Stimulated activated CD8-positive, alpha-beta memory T cell treated with anti-CD3 and anti-CD28 coated beads, Interleukin-15, amount 100 ng/mL, for 24 hours (primary cell): ENCODE measurements at places on chromosomes 1 and 21.

- DNase-seq = no peak
These were observed 8.8 kb upstream of the WDTC1 start for GRCh38 chr1:27225621-27226020.

DNA sequence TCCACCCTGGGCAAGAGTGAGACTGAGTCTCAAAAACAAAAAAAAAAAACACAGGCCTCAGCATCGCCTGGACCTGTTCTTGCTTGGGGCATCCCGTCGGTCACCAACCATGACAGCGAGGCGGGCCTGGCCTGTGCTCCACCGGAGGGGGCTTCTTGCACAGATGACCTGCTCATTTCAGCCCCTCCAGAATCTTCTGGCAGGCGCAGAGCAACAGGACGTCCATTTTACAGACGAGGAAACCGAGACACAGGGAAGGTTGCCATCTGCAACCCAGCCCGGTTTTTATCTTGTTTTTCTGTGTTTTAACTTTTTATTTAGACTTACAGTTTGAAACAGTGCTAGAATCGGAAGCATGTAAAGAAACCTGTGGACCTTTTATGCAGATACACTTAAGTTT lies 918 bp downstream of the CSTB start:
- DNase-seq = no peak

DNA sequence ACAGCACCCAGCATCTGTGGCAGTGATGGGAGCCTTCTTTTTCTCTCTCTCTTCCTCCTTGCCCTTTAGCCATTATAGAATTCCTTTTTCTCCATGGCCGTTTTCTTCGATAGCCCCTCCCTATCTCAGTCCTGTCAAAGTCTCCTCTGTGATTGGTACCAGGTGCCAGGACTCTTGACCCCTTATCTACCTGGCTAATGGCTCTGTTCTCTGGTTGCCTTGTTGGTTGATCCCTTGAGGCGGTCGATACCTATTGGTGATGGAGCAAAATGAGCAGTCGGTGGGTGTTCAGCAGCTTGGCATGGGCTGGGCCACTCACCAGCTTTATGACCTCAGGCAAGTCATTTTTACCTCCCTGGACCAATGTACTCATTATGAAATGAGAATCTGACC lies 2.0 kb downstream of the ATF3 start:
- DNase-seq = no peak

DNA sequence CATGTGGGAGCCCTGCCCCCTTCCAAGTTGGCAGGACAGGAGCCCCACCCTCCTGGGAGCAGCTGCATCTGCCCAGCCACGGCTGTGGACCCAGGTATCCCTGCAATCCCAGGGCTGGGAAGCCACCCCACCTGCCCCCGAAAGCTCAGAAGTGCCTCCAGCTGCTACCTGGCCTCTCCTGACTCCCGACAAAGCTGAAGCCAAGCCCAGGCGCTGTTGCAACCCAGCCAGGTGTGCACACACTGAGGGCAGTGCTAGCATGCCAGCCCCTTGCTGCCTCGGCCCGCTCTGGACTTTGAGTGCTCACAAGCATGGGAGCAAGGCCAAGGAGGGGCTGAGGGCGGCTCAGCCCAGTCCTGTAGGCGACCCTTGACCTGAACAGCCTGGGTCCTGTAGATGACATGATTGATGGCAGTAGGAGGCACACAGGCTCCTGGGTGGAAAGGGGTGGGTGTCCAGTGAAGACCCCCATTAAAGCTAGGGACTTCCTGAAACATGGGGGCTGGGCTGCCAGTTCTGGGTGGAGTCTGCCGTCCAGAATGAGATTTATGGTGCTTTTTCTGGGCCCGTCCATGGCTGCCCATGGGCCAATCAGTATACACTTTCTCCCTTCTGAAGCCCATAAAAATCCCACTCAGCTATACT lies 2.8 kb upstream of the SSU72 start:
- DNase-seq = no peak

DNA sequence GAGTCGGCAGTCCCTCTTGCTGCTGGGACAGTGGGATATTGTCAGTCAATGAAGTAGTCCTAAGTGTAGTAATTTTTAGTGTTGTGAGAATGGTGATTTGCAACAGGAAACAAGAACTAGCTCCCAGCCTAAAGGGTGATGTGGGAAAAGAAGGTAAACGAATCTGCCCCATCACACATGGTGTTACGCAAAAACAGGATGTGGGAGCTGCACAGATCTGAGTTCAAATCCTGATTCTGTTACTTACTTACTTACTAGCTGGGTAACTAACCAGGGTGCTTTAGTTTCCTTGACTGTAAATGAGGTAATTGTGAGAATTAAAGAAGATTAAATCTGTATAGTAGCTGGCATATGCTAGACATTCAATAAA lies 22.3 kb downstream of the NAV1 start:
- no peak for DNase-seq

- DNase-seq = no peak
These were observed 7.4 kb upstream of the B3GALNT2 start for GRCh38 chr1:235511470-235512240.

DNA sequence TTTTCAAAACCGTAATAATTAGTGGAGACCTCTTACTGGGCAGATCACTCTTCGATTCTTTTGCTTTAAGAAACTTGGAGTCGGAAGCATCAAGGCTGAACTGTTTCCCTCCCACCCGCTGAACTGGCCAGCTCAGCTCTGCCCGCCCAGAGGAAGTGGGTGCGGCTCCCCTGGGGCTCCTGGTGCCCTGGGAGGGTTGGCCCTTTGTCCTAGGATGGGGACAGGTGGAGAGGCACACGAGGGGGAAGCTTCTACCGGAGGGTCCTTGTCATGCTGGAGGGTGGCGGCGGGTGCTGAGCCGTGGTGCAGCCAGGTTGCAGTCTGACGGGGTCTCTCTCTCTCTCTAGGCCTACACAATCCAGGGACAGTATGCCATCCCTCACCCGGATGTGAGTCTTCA lies 64.3 kb upstream of the COL6A1 start:
- no peak for DNase-seq

DNA sequence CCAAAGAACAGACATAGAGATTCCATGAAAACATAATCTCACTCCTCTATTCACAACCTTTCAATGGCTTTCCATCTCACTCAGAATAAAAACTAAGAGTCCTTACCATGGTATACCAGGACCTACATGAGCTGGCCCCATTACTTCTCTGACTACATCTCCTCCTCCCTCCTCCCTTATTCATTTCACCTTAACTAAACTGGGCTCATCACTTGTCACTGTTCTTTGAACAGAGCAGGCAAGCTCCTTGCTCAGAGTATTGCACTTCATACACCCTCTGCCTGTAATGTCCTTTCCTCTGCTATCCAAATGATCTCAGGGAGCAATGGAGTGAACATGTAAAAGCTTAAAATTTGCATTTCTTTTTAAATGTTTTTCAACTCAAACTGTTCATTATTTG lies 142.0 kb downstream of the MRPL39 start:
- no peak for DNase-seq

DNA sequence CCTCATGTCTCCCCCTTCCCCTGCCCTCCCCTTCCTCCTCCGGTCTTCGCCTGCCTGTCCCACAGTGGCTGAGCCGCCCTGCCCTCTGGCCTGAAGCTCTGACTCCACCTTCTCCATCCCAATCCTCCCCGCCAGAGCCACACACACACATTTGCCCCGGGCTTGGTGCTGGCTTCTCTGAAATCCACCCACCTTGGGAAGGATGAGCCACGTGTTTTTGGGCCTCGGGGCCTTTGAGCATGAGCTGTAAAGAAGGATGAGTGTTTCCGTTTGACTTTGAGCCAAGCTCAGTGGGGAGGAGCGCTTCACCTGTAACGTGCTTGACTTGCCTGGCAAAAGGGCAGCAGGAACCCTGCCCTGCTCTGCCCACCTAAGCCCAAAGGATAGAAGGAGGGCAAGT lies 295.1 kb downstream of the SIPA1L2 start:
- DNase-seq = no peak

GRCh38 chr1:114352797-114353196 lies 158.2 kb downstream of the TRIM33 start:
- no peak for DNase-seq

GRCh38 chr1:85184245-85184644 lies 16.6 kb downstream of the SYDE2 start:
- no peak for DNase-seq

DNA sequence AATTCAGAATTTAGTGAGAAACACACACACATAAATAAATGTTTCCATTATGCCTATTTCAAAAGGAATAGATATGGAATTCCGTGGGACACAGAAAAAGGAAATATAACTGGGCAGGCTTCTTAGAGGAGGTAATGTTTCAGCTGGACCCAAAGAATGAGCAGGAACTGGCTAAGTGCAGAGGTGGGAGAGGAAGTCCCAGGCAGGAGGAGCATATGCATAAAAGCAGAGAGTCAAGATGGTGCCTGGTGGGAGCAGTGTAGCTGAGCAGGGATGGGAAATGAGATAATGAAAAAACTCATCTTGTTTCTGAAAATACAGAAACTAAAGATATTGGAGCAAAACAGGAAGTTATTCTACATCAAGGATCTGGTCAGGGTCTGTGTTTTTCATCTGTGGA lies 115.2 kb upstream of the MAGI3 start:
- DNase-seq = no peak

GRCh38 chr1:5950201-5950895 lies 41.9 kb downstream of the NPHP4 start:
- no peak for DNase-seq

DNA sequence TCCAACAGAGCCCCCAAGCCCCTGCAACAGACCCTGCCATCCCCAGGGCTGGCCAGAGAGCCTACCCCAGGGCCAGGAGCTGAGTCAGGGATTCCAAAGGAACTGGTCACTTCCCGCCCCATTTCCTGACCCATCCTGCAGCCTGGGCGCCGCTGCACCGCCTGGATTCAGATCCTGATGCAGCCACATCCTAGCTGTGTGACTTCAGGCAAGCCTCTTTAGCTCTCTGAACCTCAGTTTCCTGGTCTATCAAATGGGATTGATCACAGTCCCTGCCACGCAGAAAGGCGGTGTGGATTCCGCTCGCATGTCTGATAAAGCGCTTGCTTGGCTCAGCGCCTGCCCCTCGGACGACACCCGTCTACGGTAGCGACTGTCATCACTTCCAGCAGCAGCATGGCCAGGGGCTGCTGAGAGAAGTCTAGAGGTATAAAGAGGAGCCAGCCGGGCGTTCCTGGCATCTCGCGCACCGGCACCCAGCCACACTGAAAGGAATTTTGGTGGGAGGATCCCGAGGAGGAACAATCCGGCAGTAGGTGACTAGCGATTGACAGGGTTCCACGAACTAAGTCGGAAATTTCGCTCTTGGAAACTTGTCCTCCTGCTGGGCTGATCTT lies 10.1 kb downstream of the EPHA2 start:
- no peak for DNase-seq

- no peak for DNase-seq
These were observed 12.3 kb downstream of the UQCRH start for GRCh38 chr1:46315669-46316403.

DNA sequence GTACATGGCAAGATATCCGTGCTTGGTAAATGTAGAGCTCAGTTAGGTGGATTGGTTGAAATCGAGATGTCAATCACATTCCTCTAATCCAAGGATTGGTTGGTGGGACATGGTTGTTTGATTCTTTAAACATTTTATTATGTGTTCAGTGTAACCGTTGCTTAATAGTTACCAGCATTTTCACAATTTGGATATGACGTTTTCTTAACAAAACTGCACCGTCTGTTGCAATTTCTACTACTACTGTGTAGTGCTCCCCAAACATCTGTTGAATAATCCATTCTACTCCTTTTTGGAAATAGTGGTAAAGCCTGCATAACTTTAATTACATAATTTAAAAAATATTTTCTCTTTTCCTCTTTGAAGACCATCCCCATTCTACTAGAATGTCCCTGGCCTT lies 16.3 kb downstream of the OR2B11 start:
- no peak for DNase-seq

DNA sequence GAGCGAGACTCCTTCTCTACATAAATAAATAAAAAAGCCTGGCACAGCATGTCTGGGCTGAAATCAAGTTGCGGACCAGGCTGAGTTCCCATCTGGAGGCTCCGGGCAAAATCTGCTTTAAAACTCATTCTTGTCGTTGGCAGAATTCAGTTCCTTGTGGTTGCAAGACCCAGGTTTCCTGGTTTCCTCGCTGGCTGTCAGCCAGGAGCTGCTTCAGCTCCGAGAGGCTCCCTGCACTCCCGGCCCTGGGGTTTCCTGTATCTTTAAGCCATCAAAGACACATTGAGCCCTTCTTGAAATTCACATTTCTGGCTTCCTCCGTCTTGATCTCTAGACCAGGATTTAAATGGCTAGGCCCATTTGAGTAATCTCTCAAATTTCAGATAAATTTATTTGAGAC lies 20.6 kb upstream of the SCCPDH start:
- DNase-seq = no peak

DNA sequence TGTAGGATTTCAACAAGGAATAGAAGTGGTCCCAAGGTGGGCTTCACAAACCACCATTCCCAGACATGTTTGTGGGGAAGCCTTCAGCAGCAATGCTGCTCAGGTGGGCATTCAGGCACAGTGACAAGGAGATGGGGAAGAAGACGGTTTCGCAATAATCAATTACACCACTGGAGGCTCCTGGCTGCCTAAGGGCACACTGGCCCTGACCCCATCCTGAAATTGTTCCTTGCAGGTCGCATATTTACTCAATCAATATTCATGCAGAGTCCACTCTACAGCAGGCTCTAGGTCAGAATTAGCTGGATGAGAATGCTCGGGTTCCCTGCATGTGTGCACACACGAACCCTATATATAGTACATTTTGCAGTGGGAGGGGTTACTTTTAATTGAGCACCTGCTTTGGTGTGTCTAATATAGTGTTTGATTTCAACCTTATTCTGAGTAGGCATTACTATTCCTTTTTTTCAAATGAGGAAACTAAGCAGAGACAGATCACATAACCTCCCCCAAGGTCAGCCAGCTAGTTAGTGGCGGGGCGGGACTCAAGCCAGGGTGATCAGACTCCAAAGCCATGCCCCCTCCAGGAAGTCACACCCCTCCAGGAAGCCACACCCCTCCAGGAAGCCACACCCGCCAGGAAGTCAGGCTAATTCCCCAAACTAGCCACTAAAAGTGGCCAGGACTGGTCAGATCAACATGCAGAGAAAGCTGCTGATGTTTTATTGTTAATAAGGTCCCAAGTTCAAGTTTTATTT lies 106.5 kb downstream of the HLCS start:
- no peak for DNase-seq

GRCh38 chr1:3461238-3461933 lies 6.9 kb downstream of the ARHGEF16 start:
- no peak for DNase-seq

- no peak for DNase-seq
These were observed 18.8 kb upstream of the SCCPDH start for GRCh38 chr1:246705368-246705767.

DNA sequence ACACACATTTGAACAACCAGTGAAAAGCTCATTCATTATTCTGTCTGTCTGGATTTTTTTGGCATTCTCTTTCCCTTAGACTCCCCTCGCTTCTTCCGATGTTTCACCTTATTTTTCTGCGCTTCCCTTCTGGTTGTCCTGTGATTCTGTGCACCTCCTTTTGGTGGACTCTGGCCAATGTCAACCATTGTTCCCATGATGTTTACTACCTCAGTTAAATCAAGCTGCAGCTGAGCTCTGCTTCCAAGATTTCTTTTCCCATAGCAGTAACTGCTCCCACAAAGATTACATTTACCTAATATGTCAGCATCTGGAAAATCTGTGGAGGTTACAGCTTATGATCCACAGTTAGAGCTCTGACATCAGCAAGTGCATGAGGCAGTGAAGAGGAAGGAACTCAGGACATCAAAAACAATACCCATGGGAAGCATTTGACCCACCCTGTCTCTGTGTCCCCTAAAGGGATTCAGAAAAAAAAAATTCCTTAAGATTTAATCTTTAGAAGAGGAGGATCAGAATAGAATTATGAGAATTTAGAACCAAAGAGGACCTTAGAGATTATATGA lies 69.9 kb upstream of the ADAMTS5 start:
- DNase-seq = no peak
